NCI-H1092 (cell line): ENCODE measurements at places on chromosomes 2 and 18.

DNA sequence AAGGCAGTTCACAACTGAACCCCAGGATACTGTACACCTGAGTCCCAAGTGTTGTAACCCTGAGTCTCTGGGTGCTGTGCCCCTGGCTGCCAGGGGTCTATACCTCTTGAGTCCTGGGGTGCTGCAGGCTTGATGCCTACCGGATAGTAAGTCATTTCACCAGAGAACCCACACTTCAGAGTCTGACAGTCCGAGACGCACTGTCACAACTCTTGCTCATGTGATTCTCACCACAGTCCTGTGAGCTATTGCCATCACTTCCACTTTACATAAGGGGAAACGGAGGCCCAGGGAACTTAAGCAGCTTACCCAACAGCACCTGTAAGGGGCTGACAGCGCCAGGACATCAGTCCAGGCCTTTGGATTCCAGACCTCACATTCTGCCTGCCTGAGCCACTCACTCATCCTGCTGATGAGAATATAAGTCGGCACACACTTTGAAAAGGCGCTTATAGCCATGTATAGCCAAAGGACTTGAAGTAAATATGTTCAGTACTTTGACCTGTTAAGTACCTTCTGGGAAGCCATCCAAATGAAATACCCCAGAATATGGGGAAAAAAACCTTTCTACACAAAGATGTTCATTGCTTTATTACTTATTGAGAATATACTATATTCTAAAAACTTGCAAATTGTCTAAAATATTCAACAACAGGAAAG, 180.7 kb upstream of the ID2 start:
- no peak for DNase-seq

- DNase-seq, result no peak
Measured at GRCh38 chr2:60309941-60310660, 243.4 kb downstream of the BCL11A start.

- DNase-seq, result no peak
Measured at GRCh38 chr18:31101183-31102024, 817 bp downstream of the DSC2 start.

DNA sequence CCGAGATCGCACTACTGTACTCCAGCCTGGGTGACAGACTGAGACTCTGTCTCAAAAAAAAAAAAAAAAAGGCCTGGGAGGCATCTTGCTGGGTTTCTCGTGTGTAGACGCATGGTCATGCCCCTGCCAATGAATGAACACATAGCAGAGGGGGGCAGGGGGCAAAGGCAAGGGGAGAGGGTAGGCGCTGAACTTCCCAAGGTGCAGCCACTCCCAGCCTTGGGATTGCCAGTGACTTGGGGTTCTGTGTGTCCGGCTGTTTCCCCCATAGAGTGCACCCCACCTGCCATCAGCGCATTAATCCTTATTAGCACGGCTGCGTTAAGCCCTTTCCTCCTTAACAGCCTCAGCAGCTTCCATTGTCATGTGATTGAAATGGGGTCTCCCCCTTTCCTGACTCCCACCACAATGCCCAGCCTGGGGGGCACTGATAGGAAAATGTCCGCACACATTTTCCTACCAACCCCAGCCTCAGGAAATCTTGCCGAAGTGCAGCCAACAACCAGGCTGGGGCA, 225.8 kb downstream of the CELF4 start:
- no peak for DNase-seq

GRCh38 chr2:161122772-161123530, 37.3 kb upstream of the TANK start:
- no peak for DNase-seq

DNA sequence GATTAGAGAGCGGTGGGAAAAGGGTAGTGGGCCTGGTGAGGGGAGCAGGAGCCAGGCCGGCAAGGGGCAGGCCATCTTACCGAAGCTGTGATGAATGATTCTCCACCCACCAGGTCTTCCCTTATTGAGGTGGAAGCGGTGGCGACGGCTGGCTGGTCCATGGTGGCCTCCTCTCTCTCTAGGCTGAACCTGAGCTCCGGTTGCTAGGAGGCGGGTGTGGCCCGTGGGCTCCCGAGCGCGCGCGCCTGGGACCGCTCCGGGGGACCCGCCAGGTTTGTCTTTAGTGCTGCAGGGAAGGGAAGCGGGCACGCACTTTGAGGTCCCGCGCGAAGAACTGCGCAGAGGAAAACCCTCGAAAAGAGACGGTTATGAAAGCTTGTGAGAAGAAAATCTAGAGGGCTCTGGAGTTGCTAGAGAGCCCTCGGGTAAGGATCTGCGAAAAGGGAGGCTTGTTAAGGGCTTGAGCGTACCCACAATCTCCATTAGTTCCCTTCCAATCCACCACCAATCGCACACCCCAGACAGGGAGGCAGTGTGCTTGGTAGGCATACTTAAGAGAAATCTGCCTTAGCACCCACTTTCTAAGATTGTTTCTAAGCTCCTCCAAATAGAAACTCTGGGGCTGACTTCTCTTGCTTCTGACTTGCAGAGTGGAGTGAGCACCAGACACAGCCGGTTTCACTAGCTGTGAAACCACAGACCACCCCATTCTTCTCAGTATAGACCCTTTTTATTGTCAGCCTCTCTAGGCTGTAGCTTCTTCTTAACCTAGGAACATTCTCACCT, at the start of gene STPG4:
STPG4 (minus strand) TSS at position 218 of the 786 bp plus-strand sequence; CDS start at position 161, 57 bp downstream.
- no peak for DNase-seq

GRCh38 chr2:49404108-49404507, 249.8 kb upstream of the FSHR start:
- no peak for DNase-seq

- no peak for DNase-seq
Measured at GRCh38 chr2:157334335-157334734, 8.7 kb upstream of the ERMN start.

GRCh38 chr2:200159357-200159707, 147.2 kb upstream of the SPATS2L start:
- DNase-seq, result no peak
